ENCODE measurements at places on chromosomes 7 and 10. TPM values are rescaled to one million over a fixed set of nuclear protein-coding genes. Genes with fewer than 3 reads are reported as not detected.

CALML5 gene
- not detected for total RNA-seq

ITGA8 gene
- 1.1 TPM for total RNA-seq

COL28A1 gene
- total RNA-seq, result 0.55 TPM

EN2 gene
- not detected for total RNA-seq

SPDYE5 gene
- 0.12 TPM for total RNA-seq

C10orf105 gene
- under 0.01 TPM for total RNA-seq

ZP3 gene
- 0.55 TPM for total RNA-seq

ENKUR gene
- total RNA-seq, result 0.11 TPM

TRRAP gene
- 23.2 TPM for total RNA-seq

LRRTM3 gene
- total RNA-seq, result under 0.01 TPM

GLRX3 gene
- 135 TPM for total RNA-seq

TAS2R41 gene
- total RNA-seq, result not detected

All from uterine smooth muscle cell (primary cell).